Glutamatergic neuron (in vitro differentiated cells): ENCODE measurements at places on chromosomes 6 and 20.

- no peak for DNase-seq
These were observed 41.5 kb downstream of the RALGAPB start for GRCh38 chr20:38514185-38514584.

DNA sequence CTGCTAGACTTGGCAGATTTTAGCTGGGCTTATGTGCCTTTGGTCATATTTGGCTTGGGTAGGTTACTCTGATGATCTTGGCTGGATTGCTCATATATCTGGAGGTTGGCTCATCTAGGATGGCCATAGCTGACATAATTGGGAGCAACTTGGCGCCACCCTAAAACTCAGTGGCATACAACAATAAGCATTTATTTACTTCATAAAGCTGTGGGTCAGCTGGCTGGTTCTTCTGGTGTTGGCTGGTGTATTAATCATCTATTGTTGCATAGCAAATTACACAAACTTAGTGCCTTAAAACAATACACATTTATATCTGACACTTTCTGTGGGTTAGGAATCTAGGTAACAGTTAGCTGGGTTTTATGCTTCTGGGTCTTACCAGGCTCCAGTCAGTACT is 297.3 kb upstream of the JAG1 start:
- no peak for DNase-seq

GRCh38 chr20:7799862-7800261 is 140.4 kb downstream of the HAO1 start:
- no peak for DNase-seq

GRCh38 chr20:20897145-20897544 is 184.7 kb upstream of the RALGAPA2 start:
- DNase-seq: no peak

DNA sequence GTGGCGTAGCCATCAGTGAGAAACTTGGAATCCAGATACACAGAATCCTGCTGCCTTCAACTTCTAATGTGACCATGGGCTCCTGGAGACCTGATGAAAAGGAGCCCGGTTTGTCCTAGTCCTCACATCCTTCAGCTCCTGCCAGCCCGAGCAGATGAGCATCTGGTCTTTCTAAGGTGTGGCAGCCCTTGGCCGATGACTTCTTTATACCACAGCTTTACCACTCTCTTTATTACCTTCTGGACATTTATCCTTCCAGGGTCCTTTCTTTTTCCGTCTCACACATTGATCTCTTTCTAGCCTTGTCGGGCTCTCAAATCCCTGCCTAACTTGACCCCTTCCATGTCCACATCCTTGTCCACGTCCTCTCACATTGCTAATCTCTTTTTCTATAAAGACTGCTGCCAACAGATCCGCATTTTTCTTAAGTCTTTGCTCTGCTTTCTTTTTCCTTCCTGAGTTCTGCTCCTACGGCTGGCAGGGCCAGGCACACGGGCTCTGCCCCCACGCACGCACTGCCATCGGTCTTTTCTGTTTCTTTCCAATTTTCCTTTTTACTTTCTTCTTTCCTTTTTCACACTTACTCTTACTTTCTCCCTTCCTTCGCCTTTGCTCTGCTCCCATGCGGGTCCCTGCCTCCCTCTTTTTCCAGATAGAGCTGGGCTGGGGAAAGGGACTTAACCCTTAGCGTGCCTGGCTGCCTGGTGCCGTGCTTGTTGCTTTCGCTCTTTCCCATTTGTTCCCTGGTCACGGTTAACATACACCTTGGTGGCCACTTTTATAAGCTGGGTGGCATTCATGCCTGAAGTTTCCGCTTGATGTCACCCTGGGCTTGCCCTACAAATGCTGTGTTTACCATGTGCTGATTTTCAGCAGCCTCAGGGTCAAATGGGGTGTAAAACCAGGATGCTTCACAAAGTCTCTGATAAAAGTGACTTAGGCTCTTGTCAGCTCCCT is 9.4 kb upstream of the GMPR start:
- DNase-seq: no peak

- no peak for DNase-seq
These were observed 36.8 kb upstream of the SMIM29 start for GRCh38 chr6:34285448-34286164.

DNA sequence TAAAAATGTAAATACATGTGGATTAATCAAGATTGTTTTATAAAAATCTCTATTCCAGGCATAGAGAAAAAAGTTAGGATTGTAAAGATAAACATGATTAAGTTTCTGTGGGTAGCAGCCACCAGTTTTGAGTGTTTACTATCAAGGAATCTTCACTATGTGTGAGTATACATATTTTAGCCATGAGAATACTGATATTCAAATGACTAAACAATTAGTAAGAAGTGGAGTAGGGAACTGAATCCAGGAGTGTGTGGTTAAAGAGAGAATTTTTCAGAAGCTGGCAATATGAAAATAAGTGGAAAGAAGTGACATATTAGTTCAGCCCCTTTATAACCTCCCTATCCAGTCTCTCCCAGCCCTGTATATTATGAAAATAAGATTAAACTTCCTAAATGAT is 10.3 kb downstream of the ELOVL2 start:
- no peak for DNase-seq

DNA sequence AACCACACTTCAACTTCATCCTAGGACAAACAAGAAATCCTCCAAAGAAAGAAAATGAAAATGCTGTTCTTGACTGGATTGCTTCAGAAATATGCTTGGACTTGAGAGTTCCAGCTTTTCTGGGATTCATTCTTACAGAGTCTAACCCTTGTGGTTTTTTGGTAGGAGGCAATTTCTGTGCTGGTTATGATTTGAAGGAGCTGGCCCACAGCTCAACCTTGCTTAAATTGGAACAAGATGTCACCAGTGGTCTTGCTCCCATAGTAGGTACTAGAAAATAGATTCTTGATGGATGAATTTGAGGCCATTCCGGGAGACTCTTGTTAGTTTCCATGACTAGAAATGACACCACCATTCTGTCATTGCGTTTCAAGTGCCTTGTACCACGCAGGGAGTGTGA is 54.3 kb upstream of the BMP6 start:
- no peak for DNase-seq

DNA sequence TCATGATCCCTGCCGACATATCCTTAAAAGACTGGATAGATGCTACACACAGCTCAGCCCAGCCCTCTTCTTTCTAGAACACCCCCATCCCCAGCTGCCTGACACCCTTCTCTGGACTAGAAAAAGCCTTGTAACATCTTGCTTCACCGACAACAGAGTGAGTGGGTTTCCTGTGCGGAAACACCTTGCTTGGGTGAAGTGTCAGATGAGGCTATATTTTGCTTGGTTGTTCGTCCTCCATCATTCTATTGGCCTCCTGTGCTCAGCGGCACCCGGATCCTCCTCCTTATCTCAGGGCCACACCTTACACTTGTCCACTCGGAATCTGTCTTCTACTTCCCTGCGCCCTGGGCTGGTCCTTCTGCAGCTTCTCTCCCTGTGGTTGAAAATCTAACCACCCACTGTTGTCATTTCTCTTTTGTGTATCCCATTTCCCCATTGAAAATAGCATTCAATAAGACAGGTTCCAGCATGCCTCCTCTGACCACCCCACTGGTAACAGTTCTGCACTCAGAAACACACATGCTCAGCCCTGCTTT is 101.3 kb upstream of the MLN start:
- no peak for DNase-seq

DNA sequence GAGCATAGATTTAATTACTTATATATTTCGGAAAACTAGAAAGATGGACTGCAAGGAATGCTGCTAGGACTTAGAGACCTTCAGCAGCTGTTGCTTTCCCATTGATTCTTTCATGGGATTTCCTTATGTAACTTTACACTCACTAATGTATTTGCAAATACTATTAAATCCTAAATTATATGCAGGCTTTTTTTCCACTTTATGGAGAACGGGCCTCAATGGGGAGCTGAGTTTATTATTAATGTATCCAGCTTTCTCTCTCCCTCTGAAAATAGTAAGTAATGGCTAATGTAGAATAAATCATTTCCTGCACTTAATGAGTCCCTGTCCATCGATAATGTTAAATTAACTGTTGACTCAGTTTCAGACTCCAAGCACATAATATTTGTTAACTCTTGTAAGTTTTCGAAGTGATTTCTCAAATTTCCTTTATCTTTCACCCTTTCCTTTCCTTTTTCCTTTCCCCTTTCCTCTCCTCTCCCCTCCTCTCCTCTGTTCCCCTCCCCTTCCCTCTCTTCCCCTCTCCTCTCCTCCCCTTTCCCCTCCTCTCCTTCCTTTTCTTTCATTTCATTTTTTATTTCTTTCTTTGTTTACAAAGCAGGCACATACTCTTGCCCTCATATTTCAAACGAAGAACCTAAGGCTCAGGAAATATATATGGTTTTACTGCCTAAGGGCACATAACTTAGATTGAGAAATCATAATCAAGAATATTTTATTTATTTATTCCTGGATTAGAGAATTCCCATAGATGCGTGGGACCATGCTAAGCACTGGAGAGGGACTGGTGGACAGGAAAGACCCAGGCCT is 503.6 kb downstream of the MMUT start:
- no peak for DNase-seq

DNA sequence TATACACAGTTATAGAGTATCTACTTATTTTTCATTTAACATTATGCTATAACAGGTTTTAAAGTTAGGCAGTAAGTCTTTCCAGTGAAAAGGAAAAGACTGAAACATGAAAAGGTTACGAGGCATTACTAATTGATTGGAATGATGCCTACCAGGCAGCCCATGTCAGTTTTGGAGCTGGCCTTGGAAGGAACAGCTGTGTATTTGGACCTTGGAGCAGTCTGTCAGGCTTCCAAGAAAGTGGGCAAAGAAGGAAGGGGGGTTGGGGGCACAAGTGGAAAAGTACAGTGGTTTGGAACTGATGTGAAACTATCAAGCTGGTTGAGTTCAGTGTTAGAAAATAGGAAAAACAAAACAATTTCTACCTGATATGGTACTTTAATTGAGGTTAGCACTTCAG is 41.7 kb downstream of the SLC16A10 start:
- DNase-seq: no peak

- DNase-seq: no peak
These were observed 325.6 kb downstream of the BTBD3 start for GRCh38 chr20:12243327-12243726.

GRCh38 chr6:169168706-169169105 is 84.9 kb downstream of the THBS2 start:
- DNase-seq: no peak

- DNase-seq: no peak
These were observed 116.0 kb downstream of the RNF144B start for GRCh38 chr6:18503206-18503592.

DNA sequence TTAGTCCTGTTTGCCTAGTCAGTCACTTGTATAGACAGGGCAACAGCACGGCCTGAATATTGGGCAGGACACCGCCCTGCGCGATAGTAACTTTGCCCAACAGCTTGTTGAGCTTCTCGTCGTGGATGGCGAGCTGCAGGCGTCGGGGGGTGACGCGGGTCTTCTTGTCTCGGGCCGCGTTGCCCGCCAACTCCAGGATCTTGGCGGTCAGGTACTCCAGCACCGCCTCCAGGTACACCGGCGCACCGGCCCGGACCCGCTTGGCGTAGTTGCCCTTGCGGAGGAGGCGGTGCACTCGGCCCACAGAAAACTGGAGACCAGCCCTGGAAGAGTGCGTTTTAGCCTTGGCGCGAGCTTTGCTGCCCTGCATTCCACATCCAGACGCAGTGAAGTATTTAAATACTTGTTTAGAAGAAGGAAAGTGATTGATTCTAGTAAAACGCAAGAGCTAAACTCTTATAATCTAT is 92.8 kb upstream of the BTN3A2 start:
- DNase-seq: no peak

- DNase-seq: no peak
These were observed 9.6 kb downstream of the JARID2 start for GRCh38 chr6:15255481-15255880.

GRCh38 chr6:145263778-145264211 is 471.5 kb downstream of the EPM2A start:
- no peak for DNase-seq

DNA sequence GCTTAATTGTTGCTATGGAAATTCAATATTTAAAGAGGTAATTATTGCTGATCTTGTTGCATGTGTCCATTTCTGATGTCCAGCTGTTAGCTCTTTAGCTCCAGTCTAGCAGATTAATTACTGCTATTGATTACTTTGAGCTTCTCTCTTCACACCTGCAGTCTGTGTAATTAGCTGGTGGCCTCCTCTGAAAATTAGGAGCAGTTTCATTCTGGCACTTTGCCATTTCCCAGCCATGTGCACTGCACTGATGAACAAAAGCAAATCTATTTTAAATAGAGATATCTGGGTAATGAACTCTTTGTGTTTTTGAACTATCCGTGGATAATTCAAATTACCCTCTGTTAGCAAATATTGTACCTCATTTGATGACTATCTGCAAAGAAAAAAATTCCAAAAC is 275.9 kb downstream of the RNF144B start:
- no peak for DNase-seq
